ENCODE measurements at places on chromosomes 13 and 19. TPM values are rescaled to one million over a fixed set of nuclear protein-coding genes. Genes with fewer than 3 reads are reported as not detected.

- no peak for DNase-seq
Observed at GRCh38 chr19:3229346-3229743, 4.9 kb downstream of the CELF5 start.

- DNase-seq: peak; percentile 11
Observed at GRCh38 chr13:28744091-28744536, 25.3 kb upstream of the SLC46A3 start.

DNA sequence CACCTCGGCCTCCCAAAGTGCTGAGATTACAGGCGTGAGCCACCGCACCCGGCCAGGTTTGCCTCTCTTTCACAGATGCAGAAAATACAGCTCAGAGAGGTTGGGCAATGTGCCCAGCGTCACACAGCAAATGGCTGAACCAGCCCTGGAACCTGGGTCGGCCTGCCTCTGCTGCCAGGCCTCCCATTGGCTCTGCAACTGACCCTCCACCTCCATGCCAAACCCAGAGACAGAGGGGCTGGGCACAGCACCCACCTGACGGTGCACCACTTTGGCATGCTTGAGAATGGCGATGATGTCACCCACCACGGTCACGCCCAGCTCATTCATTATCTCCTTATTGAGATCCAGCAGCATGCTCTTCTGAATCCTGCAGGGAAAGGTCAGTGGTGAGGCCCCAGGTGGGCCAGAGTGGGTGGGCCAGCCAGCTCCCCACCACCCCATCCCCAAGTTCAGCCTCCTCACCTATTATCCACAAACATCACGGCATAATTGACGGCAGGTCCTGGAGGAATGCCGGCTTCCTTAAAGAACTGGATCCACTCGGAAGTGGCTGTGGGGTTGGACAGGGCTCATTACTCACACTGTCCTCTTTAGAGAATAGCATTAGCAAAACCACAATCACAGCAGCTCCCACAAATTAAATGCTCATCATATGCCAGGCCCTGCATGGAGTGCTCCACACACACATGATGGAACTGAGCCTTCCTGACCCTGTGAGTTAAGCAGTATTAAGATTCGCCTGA, 12.2 kb downstream of the C19orf47 start:
- DNase-seq: no peak

DNA sequence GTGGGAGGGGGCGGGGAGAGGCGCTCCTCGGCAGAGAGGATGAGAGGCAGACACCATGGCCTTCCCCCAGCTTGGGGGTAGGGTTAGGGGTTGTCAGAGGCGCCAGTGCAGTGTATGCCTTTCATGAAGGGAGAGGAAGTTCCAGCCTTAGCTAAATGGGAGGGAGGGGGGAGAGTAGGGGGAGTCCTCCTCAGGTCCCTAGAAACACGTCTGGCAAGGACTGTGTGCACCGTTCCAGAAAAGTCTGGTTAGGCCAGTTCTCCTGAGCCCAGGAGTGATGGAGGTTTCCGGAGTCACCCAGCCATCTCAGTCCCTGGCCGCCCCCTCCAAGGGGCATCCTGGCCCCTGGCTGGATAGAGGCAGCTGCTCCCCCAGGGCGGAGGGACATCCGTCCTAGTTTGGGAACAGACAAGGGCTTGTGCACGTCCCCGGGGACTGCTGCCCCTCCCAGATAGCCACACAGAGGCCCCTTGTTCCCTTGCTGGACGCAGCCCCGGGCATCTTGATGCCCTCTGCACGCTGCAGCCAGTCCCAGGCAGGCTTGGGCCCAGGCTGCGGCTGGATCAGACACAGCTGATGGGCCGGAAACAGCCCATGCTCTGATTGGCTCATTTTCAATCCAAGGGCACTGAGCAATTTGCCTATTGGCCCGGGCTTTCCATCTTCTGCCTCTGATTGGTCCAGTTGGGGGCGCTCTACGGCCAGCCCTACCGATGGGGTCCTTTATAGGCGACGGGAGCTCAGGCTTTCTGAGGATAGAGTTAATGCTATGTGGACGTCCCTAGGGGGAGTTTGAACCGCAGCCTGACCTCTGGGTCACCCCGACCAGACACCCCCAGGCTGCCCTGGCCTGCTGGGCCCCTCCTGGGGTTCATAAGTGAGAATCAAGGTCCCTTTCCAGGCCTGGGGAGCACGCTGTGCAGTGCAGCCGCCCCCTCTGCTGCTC, 3.8 kb downstream of the S1PR2 start:
- DNase-seq: peak; percentile 53

GRCh38 chr13:60170414-60170813, 6.7 kb upstream of the DIAPH3 start:
- no peak for DNase-seq

Gene AKAP8
- 12.8 TPM for polyA plus RNA-seq

DNA sequence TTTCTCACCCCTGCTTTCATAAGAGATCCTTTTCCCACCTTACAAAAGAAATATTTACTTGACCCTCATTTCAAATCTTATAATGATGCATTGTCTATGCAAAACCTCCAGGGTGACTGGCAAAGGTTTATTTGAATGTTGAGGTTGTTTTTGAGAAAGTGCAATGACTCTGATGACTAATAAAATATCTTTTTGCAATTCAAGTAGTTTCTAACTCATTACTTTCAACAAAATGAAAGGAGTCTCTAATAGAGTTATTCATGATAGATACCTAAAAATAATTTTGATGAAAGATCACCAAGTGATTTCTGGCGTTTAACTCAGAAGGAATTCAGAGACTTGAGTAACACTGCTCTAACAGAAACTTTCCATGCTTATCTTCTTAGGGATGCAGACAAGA, 144.2 kb downstream of the FOXO1 start:
- no peak for DNase-seq

Gene GPALPP1
- 5.7 TPM for polyA plus RNA-seq

DNA sequence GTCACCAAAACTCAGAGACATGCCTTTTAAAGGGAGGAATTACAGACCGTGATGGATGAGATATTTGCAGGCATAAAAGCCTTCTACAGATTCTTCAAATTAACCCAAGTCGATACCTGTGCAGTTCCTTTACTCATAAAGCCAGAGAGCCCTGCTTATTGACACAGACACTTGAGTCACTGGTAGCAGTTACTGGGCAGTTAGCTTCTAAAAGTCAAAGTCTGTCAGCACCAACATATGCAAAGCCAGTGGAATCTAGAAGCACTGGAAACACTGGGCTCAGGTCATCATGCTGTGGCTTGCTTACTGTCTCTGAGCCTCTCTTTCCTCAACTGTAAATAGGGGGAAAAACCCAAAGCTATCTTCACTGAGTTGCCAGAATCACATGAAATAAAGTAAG, 25.7 kb upstream of the LRCH1 start:
- no peak for DNase-seq

DNA sequence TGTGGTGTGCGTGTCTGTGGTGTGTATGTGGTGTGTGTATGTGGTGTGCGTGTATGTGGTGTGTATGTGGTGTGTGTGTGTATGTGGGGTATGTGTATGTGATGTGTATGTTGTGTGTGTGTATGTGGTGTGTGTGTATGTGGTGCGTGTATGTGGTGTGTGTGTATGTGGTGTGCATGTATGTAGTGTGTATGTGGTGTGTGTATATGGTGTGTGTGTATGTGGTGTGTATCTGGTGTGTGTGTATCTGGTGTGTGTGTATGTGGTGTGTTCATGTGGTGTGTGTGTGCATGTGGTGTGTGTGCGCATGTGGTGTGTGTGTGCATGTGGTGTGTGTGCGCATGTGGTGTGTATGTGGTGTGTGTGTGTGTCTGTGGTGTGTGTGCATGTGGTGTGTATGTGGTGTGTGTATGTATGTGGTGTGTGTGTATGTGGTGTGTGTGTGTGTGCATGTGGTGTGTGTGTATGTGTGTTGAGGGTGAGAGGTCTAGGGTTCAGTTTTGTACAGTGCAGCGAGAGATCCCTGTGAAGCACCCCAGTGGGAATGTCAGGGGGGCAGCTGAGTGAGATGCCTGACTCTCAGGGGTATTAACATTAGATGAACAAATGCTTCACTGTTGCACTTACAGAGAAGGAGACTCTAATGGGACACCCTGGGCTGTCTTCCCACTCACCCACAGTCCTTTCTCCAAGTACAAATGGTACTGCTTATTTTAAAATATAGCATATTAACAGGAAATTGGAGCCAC, 61.3 kb upstream of the MEDAG start:
- DNase-seq: no peak

DNA sequence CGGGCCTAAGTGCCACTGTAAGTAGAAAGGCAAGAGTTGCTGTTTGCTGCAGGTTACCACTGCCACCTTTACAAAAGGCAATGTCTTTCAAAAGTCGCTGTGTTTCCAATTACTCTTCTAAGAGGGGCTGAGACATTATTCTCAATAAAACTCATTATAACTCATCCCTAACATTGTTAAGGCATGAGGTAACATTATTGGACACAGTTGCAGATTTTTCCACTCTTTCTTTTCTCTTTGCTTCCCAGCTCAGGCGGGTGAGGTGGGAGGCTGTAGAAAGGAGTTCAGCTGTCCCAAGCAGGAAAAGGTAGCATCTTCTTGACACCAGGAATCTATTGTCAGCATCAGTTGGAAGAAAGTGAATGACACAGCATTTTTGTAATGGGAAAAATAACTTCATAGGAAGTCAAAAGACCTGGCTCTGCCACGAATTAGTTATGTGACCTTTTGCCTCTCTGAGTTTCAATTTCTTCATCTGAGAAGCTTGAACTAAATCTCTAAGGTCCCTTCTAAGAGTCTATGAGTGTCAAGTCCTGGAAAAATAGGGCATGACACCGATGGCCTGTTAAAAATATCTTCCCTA, 2.1 kb upstream of the UBL3 start:
- DNase-seq: no peak

GRCh38 chr19:35143818-35144217, 763 bp downstream of the FXYD7 start:
- DNase-seq: no peak

- no peak for DNase-seq
Observed at GRCh38 chr19:1526979-1527649, 3.2 kb downstream of the PLK5 start.

Gene SIGLEC9
- polyA plus RNA-seq: 1.8 TPM

DNA sequence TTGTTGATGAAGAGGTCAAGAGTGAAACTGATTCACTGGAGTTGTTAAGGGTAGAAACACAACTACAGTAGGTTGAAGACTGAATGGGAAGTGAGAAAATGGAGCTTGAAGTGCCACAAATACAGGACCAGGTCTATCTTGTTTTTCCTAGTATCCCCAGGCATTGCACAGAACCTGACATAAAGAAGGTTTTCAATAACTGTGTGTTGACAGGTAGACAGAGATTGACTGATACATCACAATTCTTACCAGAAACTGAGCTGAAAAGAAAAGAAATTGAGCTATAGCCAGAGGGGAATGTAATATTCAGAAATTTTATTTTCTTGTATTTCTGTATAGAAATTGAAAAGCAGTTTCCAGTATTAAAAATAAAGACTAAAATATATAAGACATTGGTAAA, 767.7 kb downstream of the PCDH17 start:
- no peak for DNase-seq

Gene GAPDHS
- polyA plus RNA-seq: not detected

Gene KCNJ14
- 0.43 TPM for polyA plus RNA-seq

DNA sequence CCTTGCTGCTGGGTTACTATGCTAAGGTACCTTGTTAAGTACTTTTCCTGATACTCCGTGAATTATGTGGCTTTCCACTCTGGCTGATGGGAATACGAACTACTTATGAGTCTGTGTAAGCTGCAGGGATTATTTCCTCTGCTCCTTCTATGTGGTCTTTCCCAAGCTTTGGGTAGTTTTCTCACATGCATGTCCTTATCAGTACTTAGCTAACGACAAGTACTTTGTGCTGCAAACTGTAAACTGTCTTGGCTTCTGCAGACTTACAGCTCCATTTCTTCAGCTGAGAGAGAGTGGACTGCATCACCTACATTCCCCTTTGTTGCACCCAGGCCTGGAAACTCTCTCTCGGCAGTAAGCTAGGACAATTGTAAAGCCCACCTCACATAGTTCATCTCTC, 76.6 kb downstream of the FGF9 start:
- no peak for DNase-seq

- DNase-seq: no peak
Observed at GRCh38 chr19:38043649-38044144, 136.7 kb downstream of the SIPA1L3 start.

Gene SLAIN1
- polyA plus RNA-seq: 3.7 TPM

GRCh38 chr13:52104624-52105023, 24.2 kb downstream of the NEK5 start:
- DNase-seq: no peak

DNA sequence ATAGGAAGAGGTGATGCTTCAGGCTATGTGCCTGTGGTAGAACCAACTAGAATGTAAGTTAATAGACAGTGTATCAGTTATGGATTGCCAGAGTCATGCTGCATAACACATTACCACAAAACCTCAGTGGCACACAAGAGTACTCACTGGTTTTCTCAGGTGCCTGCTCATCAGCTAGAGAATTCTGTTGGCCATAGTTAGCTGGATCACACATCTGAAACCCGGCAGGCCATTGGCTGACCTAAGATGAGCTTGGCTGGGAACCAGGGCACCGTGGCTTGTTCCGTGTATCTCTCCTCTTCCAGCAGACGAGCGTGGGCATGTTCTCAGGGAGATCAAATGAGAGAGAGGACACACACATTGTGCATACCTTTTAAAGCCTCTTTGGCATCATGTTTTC, 76.7 kb downstream of the TEX26 start:
- DNase-seq: no peak

GRCh38 chr13:78997902-78998629, 339.1 kb upstream of the OBI1 start:
- DNase-seq: no peak

DNA sequence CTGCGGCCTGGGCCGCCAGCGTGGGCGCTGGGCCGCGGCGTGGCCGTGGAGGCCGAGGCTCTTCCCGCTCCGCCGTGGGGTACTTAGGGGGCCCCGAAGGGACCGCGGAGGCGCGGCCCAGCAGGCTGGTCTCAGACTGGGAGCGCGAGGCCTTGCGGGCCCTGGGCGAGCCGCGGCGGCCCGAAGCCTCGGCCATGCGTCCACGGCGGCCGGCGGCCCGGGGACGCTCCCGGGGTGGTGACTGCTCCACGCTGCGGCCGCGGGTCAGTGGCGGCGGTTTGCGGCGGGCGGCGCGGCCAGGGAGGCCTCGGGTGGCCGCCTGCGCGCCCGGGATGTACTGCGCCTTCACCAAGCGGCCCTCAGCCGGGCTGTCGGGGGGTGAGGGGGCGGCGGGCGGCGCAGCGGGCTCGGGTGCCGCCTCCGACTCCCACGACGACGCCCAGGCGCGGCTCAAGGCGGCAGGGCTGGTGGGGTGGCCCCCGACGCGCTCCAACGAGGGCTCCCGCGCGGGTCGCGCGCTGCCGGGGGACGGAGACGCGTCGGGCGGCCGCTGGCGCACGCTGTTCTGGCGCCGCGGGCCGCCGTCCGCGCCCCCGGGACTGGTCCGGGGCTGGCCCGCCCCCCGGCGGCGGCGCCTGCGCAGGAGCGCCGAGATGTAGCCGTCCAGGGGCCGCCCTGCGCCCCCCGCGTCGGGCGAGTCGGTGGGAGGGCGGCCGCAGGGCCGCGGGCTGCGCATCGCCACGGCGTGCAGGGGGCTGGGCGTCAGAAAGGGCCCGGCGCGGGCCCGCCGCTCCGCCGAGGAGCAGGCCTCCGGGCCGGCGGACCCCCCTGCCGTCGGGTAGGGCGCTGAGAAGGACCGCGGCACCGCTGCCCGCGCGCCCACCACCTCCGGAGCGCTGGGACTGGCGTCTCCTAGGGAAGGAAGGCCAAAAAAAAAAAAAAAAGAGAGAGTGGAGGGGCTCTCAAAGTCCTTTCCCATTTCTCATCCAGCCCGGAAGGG, 11.7 kb downstream of the DACT3 start:
- DNase-seq: no peak

Data from heart right ventricle (tissue), 16 donors.